ENCODE measurements at places on chromosomes 1 and 21. TPM values are rescaled to one million over a fixed set of nuclear protein-coding genes. Genes with fewer than 3 reads are reported as not detected.

Gene TPR
- 64.1 TPM for total RNA-seq

Gene FAM3B
- not detected for total RNA-seq

Gene IGSF21
- total RNA-seq: not detected

Gene CNR2
- total RNA-seq: not detected

Gene C4BPB
- total RNA-seq: not detected

Gene GLUL
- 107 TPM for total RNA-seq

Gene NPHS2
- total RNA-seq: not detected

Gene NBPF4
- not detected for total RNA-seq

DNA sequence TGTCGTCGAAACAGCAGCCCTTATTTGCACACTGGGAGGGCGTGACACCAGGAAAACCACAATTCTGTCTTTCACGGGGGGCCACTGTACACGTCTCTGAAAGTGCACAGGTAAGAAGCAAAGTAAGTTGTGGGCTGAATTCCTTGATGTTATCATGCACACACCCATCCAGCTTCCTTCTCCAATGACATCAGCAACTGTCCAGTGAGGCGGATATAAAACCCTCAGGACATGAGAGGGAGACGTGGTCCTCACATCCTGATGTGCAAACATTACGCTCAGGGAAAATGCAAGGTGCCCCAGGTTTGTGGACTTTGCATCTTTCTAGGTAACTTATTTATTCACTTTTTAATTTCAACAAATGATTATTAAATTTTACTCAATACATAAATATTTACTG is 3.0 kb downstream of the TFF1 start:
- no peak for DNase-seq

GRCh38 chr1:15704526-15705183 is 20.5 kb downstream of the PLEKHM2 start:
- no peak for DNase-seq

- DNase-seq: no peak
Measured at GRCh38 chr1:145837656-145838055, 7.8 kb upstream of the NUDT17 start.

DNA sequence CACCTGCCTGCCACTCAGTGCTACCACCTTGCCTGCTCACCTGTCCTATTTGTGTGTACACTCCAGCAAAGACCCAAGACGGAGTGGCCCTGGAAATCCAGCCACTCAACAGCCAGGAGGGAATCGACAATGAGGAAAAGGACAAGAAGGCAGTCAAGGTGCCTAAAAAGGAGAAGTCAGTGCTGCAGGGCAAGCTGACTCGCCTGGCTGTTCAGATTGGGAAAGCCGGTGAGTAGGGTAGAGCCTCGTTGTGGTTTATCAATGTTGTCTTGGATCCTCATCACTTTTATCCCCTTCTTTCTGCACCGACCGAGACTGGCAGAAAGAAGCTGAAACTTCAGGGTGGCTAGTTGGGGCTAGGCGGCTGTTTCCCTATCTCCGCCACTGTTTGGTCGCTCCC is 61.4 kb upstream of the LAX1 start:
- DNase-seq: no peak

DNA sequence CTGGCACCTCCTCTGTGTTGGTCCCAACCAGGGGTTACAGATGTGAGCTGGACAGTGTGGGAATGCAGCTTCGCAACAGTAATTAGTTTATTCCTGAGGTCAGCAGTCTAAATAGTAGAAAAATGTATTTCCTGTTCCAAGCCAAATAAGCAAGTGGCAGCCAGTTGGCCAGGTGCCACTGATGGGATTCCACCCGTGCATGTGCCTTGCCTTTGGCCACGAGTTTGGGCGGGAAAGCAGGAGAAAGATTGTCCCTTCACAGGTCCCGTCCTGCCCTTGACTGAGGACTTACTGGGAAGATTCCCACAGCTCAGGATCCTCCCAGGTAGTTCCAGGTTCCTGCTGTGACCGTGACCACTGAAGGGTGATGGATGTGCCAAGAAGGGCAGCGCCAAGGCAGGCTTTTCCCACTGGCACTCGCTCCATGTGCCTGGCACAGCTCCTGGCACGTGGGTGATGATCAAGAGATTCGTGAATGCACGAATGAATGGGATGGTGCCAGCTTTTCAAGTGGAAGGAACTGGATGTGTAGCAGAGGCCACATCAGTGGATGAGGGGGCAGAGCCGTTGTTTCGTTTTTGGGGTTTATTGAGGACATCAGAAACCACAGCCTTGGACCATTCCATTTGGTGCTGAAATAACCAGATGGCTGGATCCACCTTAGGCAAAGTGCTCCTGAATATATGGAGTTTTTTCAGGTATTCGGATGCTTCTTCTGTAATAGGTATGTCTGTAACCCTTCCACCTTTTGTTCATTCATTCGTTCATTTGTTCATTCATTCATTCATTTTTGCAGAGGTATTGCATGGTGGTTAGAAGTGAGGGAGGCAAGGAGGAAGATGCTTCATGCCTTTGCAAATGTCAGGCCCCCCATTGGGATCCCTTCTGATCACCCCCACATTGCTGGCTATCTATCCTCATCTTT is 62.4 kb upstream of the WNT4 start:
- no peak for DNase-seq

DNA sequence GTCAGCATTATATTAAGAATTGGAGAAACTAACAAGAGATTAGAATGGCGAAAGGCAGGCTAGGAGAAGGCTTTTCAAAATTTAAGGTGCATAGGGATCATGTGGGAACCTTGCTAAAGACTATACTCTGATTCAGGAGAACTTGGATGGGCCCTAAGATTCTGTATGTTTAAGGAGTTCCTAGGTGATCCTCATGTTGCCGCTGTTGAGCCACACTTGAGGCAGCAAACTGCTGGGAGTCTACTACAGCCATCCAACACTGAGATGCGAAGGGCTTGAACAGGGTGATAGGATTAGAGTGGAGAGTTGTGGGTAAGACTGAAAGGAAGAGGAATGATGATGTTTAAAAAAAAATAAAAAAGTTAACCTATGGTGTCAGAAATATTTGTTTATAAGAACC is 1013.2 kb downstream of the MRPL39 start:
- DNase-seq: no peak

DNA sequence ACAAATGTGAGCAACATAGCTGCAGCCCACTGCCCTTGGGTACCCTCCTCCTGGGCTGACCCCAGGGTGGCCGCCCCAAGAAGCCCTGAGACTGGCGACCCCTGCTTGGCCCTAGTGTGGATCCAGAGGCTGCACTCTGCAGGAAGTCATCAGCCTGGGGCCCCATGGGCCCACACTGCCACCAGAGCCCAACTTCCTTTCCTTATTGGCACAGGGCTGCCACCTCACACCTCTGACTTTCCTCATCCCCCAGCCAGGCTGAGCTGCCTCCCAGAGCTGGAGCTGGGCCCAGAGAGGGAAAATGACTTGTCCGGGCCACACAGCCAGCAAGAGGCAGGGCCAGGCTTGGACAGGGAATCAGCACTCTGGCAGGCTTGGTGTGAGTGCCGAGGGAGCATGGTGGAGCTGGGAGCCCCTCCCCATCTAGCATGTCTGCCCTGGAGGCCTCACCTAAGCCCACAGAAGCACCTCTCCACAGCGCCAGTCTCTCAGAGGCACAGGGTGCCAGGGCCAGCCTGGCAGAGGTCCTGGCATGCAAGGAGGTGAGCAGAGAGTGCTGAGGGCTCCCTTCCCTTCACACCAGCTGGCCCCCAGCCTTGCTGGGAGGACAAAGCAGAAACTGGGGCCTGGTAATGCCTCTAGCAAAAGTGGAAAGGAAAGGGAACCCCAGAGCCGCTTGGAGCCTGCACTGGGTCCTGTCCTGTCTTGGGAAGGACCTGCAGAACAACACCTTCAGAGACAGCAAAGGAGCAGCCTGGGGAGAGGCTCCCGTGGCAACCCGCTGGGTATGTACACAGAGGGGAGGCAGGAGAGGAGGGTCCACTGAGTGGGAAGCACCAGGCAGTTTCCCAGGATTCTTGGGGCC is 3.2 kb downstream of the RAP1GAP start:
- DNase-seq: no peak

DNA sequence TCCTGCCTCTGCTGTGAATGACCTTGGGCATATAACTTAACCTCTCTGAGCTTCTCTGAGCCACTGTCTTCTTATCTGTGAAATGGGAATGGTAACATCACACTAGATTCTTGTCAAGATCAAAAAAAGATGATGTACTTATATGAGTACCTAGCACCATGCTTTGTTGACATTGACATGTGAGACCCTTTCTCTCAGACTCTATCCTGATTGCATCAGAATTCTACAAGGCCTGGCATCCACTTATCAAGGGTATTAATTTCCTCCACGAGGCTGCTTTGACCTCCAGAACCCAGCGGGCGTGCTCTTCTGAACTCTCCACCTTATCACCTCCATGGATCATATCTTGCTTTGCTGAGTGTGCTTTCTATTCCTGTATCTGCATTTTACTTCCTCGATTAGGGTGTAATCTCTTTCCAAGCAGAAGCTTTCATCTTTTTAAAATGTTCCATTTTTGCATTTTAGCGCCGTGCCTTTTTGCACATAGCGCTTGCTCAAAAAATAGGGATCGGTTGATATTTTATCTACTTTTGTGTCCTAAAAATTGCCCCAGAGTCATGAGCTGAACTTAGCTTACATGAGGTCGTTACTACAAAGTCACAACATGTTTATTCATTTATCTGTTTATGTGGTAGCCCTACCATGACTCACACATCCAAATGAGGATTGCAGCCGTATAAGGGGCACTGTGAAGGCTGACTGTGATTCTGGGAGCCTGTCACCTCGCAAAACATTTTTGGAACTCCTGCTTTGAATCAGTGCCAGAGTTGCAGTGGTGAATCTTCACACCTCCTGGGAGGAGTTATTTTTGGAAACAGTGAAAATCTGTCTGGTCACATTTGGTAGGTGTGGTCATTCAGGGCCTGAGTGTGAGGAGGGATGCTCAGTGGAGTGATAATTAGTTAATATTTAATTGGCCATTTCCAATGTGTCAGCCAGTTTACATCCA is 63.2 kb downstream of the IER5 start:
- no peak for DNase-seq

GRCh38 chr1:162849711-162850110 is 11.3 kb downstream of the CCDC190 start:
- DNase-seq: no peak

DNA sequence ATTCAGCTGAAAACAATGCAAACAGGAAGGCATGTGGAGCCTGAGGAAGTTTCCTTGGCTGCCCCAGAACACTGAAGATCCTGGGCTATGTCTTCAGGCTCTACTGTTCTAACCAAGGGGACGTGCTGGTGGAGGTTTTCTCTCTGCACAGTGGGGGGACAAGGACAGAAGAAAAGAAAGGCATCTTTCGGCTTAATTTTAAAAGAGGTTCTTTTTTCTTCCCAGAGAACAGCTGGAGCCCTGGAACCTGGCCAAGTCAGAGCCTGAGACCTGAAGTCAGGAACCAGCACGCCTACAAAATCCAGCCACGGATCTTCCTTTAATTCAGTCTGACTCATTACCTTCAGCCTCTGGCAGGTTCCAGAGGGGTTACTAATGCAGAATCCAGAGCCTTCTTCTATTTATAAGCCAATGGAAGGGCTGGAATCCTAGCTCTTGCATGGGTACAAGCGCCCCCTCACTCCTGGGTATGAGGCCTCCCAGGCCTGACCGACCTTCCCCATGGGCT is 19.8 kb downstream of the CTNNBIP1 start:
- DNase-seq: no peak

DNA sequence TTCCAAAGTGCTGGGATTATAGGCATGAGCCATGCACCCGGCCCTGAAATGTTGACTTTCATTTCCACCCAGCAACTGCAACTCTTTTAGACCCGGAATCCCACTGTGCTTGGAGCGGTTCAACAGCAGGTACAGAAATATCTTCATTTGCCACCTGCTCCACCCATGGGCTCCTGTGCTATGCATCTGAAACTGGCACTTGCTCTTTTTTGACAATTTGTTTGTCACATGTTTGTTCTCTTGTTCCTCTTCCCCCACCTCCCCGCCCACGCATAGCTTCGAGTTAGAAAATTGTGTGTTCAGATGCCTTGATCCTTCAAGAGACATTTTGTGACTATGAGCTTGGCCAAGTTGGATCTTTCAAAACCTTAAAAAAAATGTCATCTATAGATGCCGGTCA is 2.4 kb upstream of the IFNLR1 start:
- DNase-seq: no peak

DNA sequence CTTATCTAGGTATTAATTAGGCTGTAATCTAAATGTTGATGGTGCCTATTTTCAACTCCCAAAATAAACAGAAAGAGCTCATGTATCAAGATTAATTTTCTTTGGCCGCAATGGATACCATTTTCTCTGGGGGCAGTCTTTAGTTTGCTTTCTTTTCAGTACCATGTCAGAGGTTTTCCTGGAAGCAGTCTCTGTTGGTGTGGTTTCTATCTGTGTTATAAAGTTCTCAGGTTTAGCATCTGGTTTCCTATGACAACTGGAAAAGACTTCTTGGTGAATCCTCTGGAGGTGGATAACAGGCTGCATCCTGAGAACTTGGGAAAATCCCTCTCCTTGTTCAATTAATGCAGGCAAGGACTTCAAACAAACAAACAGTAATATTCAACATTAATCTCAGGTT is 38.7 kb upstream of the BATF3 start:
- no peak for DNase-seq

DNA sequence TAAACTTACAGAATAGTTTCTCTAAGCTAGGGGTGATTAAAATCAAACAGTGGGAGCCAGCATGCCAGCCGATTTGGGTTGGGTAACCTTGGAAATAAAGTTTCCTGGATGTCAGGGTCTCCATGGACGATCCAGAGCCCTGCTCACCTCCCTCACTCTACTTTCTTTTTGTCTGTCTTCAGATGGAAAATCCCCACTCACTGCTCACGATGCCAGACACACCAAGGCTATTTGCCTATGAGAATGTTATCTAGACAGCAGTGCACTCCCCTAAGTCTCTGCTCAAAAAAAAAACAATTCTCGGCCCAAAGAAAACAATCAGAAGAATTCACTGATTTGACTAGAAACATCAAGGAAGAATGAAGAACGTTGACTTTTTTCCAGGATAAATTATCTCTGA is 13.9 kb downstream of the SLAMF7 start:
- DNase-seq: no peak

DNA sequence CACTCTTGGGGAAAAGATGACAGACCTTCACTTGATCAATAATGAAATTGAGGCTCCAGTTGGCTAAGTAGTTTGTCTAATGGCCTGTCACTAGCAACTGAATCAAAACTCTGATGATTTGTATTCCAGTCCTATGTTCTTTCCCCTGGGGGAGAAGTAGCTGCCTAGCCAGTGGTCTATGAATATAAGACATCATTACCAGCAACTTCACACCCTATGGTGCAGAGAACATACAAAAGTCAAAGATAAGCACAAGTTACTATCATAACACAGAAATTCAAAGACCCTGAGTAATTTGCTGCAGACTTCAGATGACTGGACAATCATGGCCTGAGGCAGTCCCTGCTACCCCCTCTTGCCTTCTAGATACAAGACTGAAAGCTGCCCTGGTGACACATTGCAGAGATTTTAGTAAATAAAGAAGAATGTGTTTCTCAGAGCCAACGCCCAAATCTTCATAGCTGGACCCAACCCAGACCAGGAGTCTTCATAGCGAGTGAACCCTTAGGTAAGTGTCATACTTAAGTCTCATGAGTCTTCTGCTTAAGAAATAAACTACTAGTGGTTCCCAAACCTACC is 993 bp downstream of the PDZK1 start:
- DNase-seq: no peak
